SW 1271 (cell line): ENCODE measurements at places on chromosomes 7 and 10.

DNA sequence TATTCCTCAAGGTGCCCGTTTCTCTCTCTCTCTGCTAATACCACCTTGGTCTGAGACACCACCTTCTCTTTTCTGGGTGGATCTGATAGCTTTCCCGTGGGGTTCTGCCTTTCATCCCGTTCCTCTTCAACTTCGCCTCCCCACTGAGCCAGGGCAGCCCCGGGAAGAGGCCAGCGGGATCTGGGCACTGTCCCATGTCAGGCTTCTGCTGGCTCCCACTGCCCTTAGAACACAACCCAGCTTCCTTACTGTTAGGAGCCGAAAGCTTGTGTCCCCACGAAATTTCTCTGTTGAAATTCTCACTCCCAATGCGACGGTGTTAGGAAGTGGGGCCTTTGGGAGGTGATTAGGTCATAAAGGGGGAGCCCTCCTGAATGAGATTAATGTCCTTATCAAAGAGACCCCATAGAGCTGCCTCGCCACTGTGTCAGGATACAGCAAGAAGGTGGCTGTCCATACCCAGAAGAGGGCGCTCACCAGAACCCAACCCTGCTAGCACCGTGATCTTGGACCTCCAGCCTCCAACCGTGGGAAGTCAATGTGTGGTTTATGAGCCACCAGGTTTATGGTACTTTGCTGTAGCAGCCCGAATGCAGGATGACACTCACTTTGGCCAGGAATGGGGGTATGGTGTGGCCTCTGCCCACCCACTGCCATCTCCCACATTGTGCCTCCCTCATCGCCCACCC, 79.2 kb downstream of the CAMK1D start:
- DNase-seq: no peak

- DNase-seq: no peak
Measured at GRCh38 chr10:79431428-79431827, 14.0 kb downstream of the ZCCHC24 start.

GRCh38 chr10:28089467-28089866, 90.6 kb upstream of the ODAD2 start:
- peak; percentile 78 for DNase-seq

DNA sequence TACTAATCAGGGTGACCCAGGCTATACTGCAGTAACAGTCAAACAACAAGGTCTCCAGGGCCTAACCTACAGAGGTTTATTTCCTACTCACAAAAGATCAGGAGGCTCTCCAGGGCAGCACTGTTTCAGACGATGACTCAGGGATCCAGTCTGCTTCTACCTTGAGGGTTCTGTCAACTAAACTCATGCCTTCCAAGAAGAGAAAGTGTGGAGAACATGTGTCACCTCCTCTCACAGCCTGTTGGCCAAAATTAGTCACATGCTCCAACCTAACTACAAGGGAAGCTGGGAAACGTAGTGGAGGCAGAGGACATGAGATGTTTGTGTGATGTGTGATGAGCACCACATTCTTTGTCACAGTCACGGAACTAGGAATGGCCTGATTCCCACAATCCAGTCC, 14.7 kb upstream of the INA start:
- no peak for DNase-seq

DNA sequence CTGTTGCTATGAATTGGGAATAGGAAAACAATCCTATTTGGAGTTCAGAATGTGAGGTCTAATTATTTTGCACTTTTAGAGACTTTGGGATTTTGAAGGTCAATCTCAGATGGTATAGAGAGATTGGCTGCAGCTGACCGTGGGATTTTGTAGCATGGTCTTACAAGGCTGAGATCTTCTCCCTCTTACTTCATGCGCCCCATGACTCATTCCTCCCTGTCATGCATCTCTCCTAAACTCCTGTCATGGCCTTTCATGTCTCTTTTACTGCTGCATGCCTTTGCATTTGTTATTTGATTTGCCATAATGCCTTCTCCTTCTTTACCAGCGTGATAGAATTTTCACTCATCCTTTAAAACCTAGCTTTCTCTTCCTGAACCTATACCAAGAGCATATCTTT, 133.1 kb downstream of the BBS9 start:
- no peak for DNase-seq

DNA sequence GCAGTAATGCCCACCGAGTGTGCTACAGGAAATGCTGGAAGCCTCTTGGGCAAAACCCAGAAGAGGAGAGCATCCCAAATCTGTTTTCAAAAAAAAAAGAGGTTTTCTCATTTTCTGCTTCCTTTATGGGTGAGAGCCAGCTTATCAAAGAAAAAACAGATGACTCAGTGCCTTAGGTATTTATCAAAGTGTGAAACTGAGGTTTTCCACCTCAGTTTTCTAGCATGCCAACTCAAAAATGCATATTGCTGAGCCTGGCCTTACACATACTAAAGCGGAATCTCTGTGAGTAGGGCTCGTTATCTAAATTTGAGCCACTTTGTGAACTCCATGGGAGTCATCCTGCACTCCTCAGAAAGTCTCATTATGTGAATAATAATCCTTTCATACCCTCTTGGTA, 705.1 kb downstream of the SUGCT start:
- DNase-seq: no peak

GRCh38 chr7:98137826-98138151, 31.1 kb downstream of the LMTK2 start:
- no peak for DNase-seq
